ENCODE measurements at places on chromosomes 5 and 9.
A peak's percentile ranks its signal among the peaks of the same experiment; 100 is the strongest.

DNA sequence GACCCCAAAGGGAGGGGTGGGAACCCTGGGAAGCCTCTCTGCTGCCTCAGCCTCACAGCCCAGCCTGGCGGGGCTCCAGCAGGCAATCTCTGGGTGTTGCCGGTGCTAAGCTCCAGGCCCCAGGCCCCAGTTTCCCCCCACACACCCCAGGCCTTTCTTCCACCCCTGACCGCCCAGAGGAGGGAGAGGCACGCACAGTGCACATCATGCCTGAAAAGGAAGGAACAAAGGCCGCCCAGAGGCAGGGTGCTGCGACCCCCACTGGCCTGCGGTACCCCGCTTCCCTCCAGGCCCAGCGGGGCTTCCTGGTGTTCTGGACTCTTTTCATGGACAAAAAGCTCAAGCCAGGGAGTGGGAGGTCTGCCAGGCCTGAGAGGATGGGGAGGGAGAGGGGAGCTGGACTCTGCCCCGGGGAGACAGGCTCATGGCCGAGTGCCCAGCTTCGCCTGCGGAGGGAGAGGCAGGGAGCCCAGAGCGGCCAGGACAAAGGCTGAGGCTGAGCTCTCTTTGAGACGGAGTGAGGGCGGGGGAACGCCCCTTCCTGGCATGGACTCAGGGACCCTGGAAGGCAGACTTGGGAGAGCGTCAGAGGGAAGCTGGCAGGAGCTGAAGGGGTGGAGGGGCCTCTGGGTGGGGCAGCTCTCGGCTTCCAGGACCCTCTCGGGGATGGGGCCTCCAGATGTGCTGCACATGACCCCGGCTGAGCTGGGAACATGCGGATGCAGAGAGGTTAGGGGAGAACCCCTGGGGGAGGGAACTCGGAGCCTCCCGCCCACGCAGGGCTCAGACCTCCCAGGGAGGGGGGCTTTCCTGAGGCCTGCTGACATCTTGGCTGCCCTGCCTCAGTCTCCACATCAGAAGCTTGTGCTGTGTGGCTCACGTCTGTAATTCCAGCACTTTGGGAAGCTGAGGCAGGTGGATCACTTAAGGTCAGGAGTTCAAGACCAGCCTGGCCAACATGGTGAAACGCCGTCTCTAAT is 1.8 kb upstream of the ENTPD2 start:
- peaks cover 24% of the 10 kb centered on the region for H3K27me3 ChIP-seq
- H3K27ac ChIP-seq = no peak overlapping the region
- no peaks in the 10 kb centered on the region for H3K36me3 ChIP-seq
- no peak overlapping the region for H3K4me3 ChIP-seq
- peaks cover 16% of the 10 kb centered on the region for H3K4me1 ChIP-seq
- no peak for DNase-seq

DNA sequence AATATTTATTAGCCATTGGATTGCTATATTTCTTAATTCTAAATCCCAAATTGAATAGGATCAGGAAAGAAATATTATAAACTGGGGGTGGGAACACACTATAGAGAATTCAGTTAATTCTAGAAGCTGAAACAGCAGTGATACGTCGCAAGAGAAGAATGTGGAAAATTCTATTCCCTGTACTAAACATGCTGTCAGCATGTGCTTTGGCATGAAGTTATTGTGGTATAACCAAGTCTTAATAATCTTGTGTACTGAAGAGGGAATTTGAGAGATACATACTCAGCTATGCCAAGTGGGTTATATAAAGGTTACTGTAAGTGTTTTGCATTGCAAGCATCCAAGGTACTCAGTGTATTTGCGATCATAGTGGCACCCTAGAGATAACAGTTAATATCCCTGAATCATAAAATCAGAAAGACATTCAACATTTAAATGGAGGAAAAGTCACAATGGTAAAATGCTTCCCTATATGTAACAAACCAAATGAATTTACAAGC is 1492.9 kb upstream of the C9orf72 start:
- H3K36me3 ChIP-seq = no peaks in the 10 kb centered on the region
- no peaks in the 10 kb centered on the region for H3K27me3 ChIP-seq
- H3K27ac ChIP-seq = no peak overlapping the region
- no peak overlapping the region for H3K4me3 ChIP-seq

- H3K36me3 ChIP-seq = peaks cover 28% of the 10 kb centered on the region
- H3K27ac ChIP-seq = no peak overlapping the region
- H3K4me1 ChIP-seq = peaks cover 27% of the 10 kb centered on the region
- peak overlapping the region; percentile 47 for H3K4me3 ChIP-seq
- no peak for DNase-seq
Measured at GRCh38 chr5:1343931-1344901, 683 bp downstream of the CLPTM1L start.

GRCh38 chr5:35838370-35839042 is 18.2 kb upstream of the IL7R start:
- no peaks in the 10 kb centered on the region for H3K36me3 ChIP-seq
- H3K4me1 ChIP-seq = peaks cover 5% of the 10 kb centered on the region
- no peak overlapping the region for H3K4me3 ChIP-seq
- DNase-seq = no peak

DNA sequence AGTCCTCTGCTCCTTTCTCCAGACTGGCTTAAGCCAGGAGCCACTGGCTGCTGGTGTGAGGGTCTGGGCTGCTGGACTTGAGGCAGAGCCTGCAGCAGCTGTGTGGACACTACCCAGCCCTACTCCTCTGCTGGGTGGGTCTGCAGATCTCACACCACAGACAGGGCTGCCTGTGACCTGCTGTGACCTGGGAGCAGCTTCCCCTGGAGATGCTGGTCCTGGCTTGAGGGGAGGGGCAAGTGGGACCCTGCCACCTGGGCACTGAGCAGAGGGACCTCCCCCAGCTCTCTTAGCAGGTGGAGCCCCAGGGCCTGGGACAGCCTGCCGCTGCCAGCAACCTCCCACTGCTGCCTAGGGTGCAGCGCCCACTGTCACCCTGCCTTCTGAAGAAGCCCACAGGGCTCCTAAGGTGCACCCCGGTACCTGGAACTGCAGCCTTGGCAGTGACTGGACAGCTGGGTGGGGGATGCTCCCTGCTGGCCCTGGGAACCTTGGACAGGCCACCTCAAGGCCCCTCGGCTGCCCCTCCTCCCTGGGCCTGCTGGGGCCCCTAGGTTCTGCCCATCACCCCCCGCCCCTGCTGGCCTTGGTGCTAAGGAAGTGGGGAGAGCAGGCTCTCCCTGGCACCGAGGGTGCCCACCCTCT is 9.1 kb downstream of the CACFD1 start:
- H3K36me3 ChIP-seq = no peaks in the 10 kb centered on the region
- no peak overlapping the region for H3K4me3 ChIP-seq
- H3K27me3 ChIP-seq = no peaks in the 10 kb centered on the region
- no peak overlapping the region for H3K27ac ChIP-seq
- peaks cover 3% of the 10 kb centered on the region for H3K4me1 ChIP-seq

DNA sequence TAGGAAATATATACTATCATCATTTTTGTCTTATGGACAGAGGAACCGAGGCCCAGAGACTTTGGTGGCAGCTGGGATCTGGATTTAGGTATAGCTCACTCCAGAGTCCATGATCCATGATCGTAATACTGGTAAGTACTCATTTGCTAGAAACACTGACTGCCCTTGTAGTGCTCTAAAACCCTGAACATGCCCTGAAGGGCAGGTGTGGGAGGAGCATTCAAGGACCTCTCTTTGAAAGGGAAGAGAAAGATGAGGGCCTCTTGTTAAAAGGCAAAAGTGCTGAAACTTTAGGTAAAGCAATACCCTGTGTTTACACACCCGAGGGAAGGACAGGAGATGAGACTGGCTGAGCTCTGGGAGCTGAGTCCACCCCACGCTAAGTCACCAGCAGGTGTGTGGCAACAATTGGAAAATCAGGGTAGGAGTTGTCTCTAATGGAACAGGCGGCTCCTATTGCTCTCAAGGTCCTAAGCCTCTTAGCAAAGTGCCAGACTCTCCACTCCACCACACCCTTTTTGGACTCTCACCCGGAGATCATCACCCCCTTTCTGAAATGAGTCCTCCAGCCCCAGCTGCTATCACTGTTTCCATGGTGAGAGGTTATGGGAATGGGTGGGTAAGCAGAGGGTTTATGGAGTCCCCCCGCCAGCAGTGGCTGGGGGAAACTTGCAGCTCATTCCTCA is 34.8 kb downstream of the TRPC7 start:
- H3K36me3 ChIP-seq = no peaks in the 10 kb centered on the region
- no peak overlapping the region for H3K27ac ChIP-seq
- H3K4me3 ChIP-seq = no peak overlapping the region

- H3K36me3 ChIP-seq = peaks cover 3% of the 10 kb centered on the region
- DNase-seq = peak; percentile 81
- H3K4me3 ChIP-seq = peak overlapping the region; percentile 95
- H3K4me1 ChIP-seq = peaks cover 20% of the 10 kb centered on the region
- no peak overlapping the region for H3K27ac ChIP-seq
Measured at GRCh38 chr9:95874989-95875304, 544 bp upstream of the ERCC6L2 start.

DNA sequence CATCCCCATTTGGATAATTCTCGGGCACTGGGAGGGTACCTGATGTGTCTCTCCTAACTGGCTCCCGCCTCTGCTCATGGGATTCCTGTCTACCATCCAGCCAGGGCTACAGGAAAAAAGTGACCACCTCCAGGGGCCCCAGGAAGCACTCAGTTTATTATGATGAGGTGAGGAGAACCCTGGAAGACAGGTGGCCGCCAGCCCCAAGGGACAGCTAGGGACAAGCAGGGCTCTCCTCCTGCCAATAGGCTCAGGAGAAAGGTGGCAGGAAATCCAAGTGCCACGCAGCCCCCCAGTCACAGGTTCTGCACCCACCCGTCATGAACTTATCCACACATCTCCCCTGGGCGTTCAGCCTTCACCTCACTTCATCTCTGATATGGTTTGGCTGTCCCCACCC is 61.5 kb upstream of the ZNF354A start:
- no peaks in the 10 kb centered on the region for H3K36me3 ChIP-seq
- no peak overlapping the region for H3K27ac ChIP-seq
- no peaks in the 10 kb centered on the region for H3K27me3 ChIP-seq
- H3K4me1 ChIP-seq = no peaks in the 10 kb centered on the region

DNA sequence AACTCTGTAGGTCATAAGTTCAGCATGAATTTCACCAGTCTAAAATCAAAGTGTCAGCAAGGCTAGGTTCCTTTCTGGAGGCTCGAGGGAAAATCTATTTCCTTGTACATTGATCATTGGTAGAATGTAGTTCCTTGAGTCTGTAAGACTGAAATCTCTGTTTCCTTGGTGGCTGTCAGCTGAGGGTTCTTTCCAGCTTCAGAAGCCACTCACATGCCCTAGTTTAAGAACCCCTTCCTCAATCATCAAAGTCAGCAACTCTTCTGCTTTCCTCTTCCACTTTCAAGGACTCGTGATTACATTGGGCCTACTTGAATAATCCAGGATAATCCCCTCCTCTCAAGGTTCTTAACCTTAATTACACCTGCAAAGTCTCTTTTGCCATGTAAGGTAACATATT is 4.9 kb upstream of the SCAMP1 start:
- H3K27ac ChIP-seq = no peak overlapping the region
- no peaks in the 10 kb centered on the region for H3K27me3 ChIP-seq
- no peak overlapping the region for H3K4me3 ChIP-seq

DNA sequence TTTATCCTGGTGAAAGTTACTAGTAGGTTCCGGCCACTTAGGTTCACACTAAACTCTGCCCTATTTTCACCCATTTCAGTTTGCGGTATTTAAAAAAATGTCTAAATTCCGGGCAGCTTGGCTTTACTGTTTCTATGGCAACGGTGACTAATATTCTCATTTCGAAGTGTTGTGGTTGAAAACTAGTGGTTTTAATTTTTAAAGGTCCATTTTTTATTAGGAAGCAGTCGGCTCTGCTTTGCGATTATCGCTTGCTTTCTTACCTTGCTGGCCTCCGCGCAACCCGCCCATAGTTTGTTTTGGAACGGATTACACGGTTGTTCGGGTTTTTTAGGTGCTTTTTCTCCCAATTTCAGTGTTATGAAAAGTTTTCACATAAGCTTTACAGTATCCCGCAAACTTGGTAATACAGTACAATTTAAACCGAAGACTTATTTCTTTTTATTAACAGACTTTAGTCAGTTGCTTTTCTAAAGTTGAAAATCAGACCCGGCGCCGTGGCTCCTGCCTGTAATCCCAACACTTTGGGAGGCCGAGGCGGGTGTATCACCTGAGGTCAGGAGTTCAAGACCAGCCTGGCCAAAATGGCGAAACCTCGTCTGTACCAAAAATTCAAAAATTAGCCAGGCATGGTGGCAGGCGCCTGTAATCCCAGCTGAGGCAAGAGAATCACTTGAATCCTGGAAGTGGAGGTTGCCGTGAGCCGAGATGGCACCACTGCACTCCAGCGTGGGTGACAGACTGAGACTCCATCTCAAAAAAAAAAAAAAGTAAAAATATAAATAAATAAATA is 1.6 kb downstream of the KDM4C start:
- H3K27ac ChIP-seq = peak overlapping the region; percentile 96
- peaks cover 22% of the 10 kb centered on the region for H3K4me1 ChIP-seq
- H3K4me3 ChIP-seq = peak overlapping the region; percentile 70
- H3K27me3 ChIP-seq = no peaks in the 10 kb centered on the region
- DNase-seq = no peak

DNA sequence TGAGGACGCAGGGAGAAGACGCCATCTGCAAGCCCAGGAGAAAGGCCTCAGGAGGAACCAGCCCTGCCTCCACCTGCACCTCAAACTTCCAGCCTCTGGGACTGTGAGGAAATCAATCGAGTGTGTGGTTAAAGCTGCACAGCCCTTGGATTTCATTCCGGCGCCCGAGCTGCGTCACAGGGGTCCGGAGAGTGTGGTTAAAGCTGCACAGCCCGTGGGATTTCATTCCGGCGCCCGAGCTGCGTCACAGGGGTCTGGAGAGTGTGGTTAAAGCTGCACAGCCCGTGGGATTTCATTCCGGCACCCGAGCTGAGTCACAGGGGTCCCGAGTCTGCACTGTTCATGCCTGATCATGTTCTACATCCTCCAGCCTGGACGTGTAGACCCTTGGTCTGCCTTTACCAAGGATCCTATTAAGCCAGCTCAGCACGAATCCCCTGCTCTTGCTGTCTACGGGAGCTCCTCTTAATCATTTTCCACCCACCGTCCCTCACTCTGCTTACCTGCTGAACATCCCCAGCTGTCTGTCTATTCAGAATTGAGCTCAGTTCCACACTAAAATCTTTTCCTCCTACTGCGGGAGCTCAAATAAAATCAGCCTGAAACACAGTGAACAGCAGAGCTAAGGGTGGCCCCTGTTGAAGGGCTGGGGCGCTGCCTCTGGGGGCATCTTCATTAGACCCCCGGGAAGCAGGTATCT is 73.0 kb upstream of the OLFM1 start:
- DNase-seq = no peak
- H3K4me1 ChIP-seq = no peaks in the 10 kb centered on the region
- H3K27me3 ChIP-seq = no peaks in the 10 kb centered on the region

DNA sequence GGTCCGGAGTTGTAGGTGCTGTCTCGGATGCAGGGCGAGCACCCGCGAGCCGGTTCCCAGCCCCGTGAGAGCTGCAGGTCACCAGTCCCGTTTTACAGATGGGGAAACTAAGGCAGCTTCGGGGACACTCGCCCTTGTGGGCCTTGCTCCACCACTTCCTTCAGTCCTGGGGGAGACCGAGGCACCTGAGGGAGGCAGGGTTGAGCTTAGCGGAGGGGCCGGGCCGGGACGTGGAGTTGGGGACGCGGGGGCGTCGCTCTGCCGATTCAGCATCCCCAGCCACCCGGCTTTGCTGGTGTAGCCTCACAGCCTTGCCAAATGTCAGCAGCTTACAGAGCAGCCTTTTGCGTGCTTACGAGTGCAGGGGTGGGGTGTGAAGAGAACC is 530 bp downstream of the BBLN start:
- peak; percentile 60 for DNase-seq
- peak overlapping the region; percentile 94 for H3K4me3 ChIP-seq
- H3K4me1 ChIP-seq = peaks cover 19% of the 10 kb centered on the region
- no peaks in the 10 kb centered on the region for H3K27me3 ChIP-seq

GRCh38 chr9:35734096-35734495 is 1.6 kb downstream of the CREB3 start:
- H3K4me1 ChIP-seq = peaks cover 31% of the 10 kb centered on the region
- no peak overlapping the region for H3K27ac ChIP-seq
- H3K4me3 ChIP-seq = no peak overlapping the region
- no peak for DNase-seq
- peaks cover 40% of the 10 kb centered on the region for H3K36me3 ChIP-seq
